ENCODE measurements at places on chromosomes 11 and 22. TPM values are rescaled to one million over a fixed set of nuclear protein-coding genes. Genes with fewer than 3 reads are reported as not detected.

The CD3E gene
- 2.7 TPM for total RNA-seq

The TEX12 gene
- total RNA-seq, result not detected

The SLC22A25 gene
- total RNA-seq, result not detected

The TMEM218 gene
- total RNA-seq, result 42.3 TPM

DNA sequence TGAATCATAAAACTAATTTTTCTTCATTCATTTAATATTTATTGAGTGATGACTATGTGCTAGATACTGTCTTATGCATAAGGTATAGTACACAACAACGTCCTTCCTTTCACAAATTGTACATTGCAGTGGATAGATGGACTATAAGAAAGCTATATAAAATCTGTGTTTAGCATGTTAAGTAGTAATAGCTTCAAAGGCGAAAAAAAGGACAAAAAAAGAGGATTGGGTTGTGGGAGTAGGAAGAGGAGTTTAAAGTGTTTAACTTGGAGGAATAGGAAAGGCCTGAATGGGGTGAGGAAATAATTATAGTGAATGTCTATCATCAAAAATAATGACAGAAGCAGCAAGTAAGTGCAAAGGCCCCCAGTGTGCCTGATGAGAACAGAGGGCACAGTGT is 565.4 kb upstream of the LUZP2 start:
- H3K27me3 ChIP-seq, result no peaks in the 10 kb centered on the region
- no peak for DNase-seq
- H3K36me3 ChIP-seq, result no peaks in the 10 kb centered on the region

DNA sequence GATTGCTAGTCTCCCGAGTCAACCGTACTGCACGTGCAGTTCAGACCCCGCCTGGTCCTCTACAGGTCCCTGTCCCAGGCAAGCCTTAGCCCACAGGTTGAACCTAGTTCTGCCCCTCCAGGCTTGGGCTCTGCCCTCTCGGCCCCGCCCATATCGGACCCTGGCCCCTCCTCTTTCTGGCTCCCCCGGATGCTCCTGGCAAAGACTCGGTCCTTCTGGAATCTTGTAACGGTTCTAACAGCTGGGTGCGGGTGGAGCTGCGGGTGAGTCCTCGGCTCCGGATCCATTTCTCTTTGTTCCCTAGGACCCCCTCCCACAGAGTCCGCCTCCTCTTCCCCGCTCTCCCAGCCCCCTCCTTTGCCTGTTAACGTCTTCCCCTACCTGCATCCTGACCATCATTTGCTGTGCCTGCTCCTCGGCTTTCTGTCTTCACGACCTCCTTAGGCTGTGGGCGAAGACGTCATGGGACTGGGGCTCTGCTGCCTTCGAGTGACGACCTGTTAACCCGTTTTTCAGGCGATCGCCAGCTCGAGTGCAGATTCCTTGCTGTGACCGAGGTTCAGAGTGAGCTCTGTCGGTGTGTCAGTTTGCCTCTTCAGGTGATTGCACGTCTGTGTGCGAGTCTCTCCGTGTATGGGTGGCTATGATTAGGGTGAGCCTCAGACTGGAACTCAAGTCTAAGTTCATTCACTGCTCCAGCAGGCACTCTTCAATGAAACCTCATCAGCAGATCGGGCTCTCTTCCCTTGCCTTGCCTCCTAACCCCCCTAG is at the start of gene DNHD1:
DNHD1 (plus strand) TSS at position 212 of the 771 bp plus-strand sequence. CDS start 936 bp downstream, outside the sequence.
- no peak for DNase-seq
- no peaks in the 10 kb centered on the region for H3K4me1 ChIP-seq
- H3K27ac ChIP-seq, result no peak within 1 kb of the TSS
- peaks cover 13% of the 10 kb centered on the region for H3K36me3 ChIP-seq
